ENCODE measurements at places on chromosomes 3 and 15.

DNA sequence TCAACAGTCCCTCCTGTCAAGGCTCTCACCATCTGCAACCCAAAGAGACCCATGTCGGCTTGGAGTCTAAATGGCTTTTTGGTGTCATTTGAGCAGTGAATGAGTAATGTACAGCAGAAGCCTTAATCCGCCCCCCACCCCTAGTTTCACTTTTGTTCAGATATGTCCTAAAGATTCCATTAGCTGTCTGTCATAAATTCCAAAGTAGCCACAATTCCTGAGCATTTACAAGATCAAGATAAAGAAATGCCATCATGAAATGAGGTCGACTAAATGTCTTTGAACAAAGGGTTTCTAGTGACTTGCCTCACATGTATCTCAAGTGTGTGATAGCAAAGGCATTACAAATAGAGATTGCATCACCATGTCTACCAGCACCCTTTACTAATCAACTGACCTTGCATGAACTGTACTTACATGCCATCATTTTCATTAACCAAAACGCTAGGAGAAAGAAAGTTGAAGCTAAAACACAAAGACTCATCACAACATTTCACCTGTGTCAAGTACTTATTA is 123.8 kb upstream of the PHLDB2 start:
- DNase-seq = no peak

DNA sequence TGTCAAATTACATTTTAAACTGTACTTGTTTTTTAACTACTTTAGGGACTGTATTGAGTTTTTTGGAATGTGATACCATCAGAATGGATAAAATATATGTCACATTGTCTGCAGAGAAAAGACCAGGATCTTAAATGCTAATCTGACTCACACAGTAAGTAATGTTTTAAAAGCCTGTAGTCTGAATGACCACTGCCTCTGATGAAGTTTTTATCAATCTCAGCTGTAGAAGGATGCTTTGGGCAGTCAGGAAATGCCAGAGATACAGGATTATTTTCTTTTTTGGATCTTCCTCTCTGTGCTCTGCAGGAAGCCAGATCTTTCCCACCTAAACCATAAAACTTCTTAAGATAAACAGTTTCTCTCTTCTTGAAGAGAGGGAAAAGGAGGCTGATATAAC is 73.1 kb upstream of the PRTG start:
- no peak for DNase-seq

DNA sequence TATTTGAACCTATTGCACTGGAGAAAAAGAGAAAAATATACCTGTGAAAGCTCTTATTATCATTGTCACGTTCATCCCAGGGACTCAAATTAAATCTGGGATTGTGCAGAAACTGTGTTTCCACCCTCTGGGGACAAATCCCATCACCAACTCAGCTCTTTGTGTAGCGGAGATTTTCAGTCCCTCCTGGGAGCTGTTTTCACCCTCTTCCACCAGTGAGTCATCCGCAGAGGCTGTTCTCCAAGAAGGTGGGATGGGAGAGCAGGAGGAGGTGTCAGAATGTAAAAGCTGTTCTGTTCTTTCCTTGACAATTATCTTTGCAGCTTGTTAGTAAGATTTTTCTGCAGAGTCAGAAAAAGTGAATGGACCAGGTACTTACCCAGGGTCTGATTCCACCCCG is 28.0 kb downstream of the SV2B start:
- DNase-seq = no peak

DNA sequence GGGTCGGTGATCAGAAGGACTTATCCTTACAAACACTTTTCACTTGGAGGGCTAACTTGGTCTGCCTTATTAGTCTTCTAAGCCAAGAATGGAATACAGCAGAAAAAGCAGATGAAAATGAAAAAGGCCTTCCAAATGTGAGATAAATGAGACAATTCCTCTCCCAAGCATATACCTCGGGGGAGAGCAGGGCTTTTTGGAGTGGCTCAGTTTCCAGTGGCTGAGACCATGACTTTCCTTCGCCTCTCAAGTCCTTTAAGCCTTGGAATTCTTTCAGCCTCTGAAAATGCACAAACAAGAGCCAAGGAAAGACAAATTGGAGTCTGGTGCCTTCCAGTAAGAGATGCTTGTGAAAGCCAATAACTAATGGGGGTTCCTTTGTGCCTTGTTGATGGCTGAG is 130.9 kb downstream of the DTWD1 start:
- DNase-seq = no peak

DNA sequence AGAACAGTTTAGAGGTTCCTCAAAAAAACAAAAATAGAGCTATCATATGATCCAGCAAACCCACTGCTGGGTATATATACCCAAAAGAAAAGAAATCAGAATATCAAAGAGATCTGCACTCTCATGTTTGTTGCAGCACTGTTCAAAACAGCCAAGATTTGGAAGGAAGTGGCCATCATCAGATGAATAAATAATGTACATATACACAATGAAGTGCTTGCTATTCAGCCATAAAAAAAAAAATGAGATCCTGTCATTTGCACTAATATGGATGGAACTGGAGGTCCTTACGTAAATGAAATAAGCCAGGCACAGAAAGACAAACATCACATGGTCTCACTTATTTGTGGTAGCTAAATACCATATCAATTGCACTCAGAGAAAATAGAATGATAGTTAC is 58.4 kb downstream of the SCAPER start:
- DNase-seq = no peak

GRCh38 chr15:100779331-100780207 is 100.1 kb upstream of the ALDH1A3 start:
- DNase-seq = no peak

DNA sequence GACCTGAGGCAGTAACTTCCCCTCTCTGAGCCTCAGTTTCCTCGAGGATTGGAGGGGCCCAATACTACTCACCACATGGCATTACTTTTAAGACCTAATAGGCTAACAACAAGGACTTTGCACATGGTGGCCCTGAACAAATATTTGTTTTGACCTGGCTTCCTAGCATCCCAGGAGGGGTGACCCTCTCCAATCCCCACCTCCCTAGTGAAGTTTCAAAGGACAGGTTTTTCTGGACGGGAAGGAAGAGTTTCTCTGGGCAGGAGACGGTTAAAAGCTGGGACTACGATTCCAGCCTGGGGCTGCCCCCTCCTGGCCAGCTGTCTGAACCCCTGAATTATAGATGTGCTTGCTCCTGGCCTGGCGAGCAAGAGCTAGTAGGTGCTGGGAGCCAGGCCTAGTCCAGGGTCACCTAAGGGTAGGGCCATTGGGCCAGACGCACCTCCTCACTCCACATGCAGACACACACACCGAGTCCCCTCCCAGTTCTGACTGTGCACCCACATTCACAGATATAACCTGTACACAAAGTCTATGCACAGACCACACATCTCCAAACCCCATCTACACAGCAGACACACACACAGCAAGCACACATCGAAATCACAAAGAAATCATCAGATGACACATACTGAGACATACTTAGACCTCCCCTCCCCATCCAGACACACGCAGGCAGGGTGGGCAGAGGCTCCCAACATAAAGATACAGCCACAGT is 2.7 kb upstream of the ISL2 start:
- no peak for DNase-seq

- DNase-seq = no peak
Observed at GRCh38 chr3:124567179-124567578, 163.1 kb upstream of the UMPS start.

GRCh38 chr3:192577271-192577670 is 150.1 kb downstream of the FGF12 start:
- DNase-seq = no peak

GRCh38 chr3:54641226-54642014 is 286.4 kb downstream of the LRTM1 start:
- no peak for DNase-seq

DNA sequence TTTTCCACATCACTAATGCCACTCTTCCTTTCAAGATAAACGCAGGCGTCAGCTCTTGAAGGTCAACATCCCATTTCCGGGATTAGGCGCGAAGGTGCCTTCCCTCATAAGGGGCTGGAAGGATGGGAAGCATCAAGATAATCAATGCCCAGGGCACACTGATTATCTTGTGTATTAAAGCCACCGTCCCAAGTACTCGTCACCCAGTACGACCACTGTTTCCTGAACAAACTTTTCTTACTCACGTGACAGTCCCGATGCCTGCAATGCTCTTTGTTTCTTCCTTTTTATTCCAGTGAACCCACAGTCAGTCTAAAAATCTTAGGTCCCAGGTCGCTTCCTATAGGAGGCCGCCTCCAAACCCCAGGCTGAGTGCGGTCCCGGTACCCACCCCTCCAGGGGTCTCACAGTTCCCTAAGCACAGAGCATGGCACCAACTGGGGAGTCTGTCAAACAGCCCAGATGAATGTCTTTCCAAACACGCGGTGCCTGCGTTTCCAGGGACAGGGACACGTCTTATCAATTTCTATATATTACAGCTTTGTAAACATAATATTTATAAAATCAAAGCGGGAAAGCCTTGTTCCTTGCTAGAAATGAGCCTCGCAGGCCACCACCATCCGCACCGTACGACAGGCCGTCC is 589 bp downstream of the ANAPC13 start:
- DNase-seq = peak; percentile 83

DNA sequence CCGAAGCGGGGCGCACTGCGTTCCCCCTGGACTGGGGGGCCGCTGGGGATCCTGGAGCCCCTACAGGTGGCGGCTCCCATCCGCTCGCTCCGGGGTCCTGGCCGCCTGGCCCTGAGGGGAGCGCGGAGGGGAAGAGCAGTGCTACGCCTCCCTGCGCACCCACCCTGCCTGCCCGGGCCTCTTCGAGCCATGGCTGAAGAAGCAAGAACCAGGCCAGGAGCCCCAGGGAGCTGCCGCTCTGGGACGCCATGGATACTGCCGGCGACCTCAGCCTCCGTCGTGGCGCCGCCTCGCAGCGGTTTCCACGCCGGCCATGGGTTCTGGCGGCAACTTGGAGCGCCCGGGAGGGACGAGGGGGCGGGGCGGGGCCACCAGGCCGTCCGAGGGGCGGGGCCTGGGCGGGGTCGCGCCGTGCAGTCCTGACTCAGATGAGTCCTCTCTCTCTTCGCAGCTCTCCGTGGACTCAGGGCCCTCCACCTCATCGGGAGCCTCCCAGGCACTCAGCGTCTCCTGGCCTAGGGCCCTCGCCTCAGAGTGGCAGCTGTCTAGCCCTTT is 50.9 kb downstream of the MYL3 start:
- DNase-seq = peak; percentile 37

All from activated CD8-positive, alpha-beta memory T cell treated with anti-CD3 and anti-CD28 coated beads for 1 hour (primary cell).